ENCODE measurements at places on chromosomes 2 and 18.

DNA sequence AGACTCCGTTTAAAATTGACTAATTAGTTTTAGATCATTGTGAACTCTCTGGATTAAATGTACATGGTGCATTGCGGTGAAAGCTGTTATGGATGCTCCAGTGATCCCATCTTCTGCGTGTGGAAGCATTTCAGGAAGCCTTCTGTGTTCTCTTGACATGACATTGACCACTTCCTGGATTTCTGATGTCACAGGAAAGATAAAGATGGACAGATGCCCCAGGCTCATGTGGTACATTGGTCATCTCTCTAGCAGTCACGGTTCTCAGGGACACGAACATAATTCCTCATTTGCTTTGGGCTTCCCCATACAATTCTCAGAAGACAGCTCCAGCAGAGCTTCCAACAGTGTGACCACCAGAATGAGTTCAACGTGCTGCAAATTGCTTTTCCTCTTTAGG, 26.9 kb downstream of the AGAP1 start:
- no peak for DNase-seq

GRCh38 chr2:209834767-209835166, 63.1 kb downstream of the UNC80 start:
- DNase-seq, result no peak

DNA sequence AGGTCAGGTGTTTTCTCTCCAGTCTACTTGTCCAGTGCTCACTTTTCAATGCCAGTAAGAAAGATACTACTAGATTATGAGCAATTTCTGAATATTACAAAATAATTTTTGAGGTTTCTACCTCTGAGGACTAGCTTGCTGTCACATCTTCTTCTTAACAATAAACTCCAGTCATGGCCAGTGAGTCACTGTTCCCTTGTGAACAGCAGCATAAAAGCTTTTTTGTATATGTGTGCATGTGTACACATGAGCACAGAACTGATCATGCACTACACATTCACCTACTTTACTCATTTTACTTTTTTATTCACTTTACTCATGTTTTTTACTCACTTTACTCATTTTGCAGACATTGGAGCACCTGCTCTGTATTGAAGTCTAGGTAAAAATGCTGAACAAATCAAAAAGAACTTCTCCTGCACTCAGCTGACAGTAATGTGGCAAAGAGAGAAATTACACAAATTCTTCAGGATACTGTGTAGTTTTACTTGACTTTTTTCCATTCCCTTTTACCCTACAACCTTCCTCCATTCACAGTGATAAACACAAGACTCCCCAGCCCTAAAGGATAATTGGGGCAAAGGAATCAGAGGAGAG, 28.0 kb downstream of the ST6GAL2 start:
- DNase-seq, result no peak

GRCh38 chr2:32627441-32627813, 423 bp upstream of the TTC27 start:
- DNase-seq, result no peak

GRCh38 chr18:12021077-12021476, 39.8 kb downstream of the IMPA2 start:
- no peak for DNase-seq

DNA sequence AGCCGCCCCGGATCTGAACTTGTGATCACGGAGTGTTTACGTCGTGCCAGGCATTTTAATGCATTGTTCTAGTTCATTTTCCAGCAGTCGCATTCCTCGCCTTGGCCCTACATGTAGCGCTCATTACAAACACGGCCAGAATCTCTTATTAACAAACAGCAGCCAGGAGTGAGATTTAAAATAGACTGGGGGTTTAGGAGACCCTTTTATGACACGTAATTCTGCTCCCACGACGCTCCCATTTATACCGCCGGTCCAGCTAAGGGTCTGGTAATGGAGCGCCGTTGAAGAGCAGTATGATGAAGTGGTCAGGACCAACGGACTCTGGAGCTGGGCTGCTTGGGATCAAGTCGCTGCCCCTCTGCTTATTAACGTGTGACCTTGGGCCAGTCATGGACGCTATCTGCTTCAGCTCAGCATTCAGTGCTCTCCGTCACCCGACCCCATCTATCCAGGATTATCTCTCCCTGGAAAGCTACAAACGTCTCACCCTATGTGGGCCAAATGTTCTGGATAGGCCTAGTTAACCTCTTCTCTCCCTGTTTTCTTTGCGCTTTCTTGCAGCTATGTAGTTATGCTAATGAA, 745 bp downstream of the MSH2 start:
- no peak for DNase-seq

DNA sequence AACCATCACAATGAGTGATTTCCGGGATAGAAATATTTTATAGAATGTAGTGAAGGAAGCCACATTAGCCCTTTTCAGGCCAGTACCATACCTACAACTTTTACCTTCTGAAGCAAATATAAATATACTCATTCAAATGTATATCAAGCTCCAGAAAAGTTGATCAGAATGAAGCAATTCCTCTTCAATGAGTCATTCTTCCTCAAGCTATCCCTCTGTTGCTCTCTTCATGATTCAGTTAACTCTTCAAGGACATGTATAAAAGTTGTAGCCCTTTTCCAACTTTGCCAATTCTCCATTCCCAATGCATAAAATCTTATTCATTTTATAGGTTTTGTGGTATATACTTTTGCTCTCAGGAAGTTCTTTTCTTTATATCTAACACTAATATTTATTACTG, 242.1 kb upstream of the RGPD4 start:
- DNase-seq, result no peak

DNA sequence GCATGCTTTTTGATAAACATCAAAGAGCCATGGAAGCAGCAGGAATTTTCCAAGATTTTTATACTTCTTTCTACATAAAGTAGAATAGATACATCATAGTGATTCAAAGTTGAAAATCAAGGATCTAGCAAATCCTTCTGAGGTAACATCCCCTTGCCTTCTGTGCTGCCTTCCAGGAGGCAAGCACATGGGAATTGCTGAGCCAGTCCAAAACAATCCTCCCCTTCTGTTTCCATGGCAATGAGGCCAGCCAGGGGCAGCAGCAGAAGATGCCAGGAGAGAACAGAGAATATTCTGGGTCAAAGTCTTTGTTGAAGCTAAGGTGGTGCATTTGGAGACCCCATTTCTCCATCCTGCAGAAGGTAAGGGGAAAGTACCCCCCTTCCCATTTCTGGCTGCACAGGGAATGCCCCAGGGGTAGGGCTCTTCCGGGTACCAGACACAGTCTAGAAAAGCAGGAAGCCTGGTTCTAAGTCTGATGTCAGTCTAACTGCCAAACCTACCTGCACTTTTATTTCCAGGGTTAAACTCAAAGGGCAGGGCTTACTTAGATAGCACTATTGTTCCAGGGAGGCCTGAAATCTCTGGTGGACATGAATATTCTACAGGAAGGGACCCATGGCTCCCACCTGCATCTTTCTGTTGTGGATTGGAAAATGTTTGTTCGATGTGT, 22.1 kb downstream of the CENPA start:
- DNase-seq, result no peak

- DNase-seq, result no peak
Observed at GRCh38 chr2:191961556-191961955, 114.7 kb upstream of the CAVIN2 start.

DNA sequence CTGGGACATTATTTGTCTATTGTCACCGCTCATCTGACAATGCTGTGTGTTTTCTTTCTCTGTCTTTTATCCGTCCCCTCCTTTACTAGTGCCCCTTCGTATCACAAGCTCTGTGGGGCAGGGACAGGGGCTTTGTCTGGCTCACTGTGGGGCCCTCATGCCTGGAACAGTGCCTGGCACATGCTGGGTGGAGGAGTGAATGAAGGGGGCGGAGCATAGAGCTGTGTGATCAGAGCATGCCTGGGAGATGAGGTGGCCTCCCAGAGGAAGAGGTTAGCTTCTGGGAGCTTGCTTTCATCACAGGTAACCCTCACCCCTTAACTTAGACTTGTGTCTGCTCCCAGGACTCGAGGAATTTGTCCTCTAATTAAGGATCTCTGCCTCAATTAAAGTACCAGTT, 16.4 kb downstream of the MTCL1 start:
- no peak for DNase-seq

GRCh38 chr2:196245378-196246140, 74.2 kb upstream of the STK17B start:
- no peak for DNase-seq

GRCh38 chr18:50340078-50340477, 34.8 kb upstream of the SKA1 start:
- no peak for DNase-seq

- DNase-seq, result no peak
Observed at GRCh38 chr2:171083451-171083850, 77.2 kb downstream of the TLK1 start.

DNA sequence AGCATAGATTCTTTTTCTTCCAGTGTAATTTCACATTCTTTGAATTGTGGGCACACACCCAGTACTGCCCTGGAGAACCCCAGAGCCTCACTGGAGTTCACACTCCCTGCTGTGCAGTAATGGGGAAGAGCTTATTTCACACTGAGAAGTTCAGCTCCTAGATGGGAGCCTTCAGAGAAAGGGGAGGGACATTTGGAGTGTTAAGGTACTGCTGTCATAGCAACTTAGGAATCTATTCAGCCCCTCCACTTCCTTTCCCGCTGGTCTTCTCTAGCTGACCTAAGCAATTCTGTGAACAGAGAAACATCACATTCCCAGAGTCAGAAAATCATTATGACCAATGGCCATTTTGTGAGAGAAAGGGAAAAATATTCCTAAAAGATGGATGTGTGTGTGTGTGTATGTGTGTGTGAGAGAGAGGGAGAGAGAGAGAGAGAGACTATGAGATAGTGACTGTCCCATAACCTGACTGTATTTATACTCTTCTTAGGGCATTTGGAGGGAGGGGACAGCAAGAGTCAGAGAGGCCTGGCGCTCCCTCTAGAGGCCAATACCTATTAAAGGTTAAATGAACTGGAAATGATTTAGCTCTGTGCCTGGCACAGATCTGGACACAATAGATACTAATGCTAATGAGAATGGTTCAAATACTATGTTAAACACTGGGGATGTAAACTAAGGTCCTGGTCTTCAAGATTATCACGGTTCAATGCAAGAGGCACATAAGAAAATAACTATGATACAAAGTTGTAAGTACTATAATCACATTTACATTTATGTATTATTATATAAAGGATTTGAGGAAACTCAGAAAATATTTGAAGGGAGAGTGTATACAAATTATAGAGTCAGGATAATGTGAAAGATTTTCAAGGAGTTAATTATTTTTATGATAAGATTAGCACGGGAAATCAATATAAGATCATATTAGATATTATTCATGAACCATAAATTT, 41.5 kb upstream of the RPE start:
- DNase-seq, result peak; percentile 54

GRCh38 chr2:127379712-127380355, 7.9 kb downstream of the MAP3K2 start:
- no peak for DNase-seq

- DNase-seq, result no peak
Observed at GRCh38 chr18:49305688-49306336, 154.6 kb downstream of the DYM start.

GRCh38 chr2:70748002-70748784, 19.8 kb downstream of the ADD2 start:
- no peak for DNase-seq

DNA sequence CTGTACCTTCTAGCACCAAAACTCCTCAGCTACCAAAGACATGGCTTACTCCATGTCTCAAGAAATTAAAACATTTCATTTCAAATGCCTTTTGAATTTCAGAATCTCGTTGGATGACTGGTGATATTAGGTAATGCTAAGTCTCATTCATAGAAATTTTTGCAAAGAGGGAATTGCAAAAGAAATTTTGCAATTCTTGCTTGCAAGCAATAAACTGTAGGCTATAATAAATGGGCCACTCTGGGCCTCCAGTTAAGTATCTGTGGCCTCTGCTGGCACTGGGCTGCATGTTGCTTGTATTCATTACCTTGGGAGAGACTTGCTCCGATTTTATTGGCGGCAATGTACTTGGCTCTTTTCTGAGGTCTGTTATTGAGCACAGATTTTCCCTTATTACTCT, 2.8 kb upstream of the LCLAT1 start:
- no peak for DNase-seq

DNA sequence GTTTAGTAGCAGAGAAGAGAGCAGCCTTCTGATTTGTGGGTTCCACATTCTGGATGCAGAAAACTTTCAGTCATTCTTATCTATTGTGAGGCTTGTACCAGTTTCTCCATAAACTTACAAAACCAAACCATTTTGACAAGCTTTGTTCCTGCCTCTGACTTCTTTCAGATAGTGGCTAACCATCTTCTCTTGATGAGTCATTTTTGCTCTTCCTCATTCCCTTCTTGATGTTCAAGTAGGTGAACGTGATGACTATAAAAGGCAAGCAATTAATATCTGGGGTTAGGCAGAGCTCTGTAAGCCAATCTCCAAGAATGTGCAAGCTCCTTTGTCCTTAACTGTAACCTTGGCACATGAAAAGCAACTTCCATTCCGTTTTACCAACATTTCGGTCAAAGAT, 2083.1 kb upstream of the PIK3C3 start:
- no peak for DNase-seq

GRCh38 chr2:239222312-239222660, 178.5 kb downstream of the HDAC4 start:
- DNase-seq, result no peak

DNA sequence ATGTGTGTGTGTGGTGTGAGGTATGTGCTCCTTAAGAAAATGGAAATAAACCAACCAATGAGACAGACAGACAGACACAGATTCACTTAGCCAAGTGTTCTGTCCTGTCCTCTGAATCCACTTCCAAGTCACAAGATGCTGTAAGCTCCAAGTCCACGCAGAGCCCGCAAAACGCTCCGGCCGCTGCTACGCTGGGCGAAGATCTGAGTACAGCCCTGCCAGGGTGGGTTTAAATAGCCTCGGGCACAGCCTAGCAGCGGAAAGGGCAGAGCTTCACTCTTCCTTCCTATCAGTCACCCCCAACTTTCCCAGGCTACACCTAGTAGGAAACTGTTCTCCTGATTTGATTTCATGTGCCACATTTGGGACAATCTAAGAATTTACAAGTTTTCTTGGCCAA, 121.2 kb upstream of the ANKRD30BL start:
- no peak for DNase-seq

DNA sequence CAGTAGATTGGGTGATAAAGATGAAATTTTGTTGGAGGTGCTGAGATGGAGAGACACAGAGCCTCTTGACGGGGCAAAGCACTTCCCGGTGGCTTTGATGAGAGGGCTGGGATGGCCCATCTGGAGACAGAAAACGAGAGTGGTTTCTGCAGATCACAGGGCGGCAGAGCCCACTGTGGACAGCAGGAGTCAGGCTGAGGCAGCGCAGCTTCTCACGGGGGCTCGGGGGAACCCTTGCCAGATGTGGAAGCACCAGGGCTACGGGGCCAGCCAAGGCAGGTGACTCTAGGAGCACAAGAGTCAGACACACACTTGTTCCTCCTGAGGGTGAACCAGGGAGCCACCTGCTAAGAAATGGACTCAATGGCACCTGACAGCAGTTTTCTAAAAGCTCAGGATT, 78.5 kb downstream of the TPO start:
- no peak for DNase-seq
